ENCODE measurements at places on chromosomes 13 and 19. TPM values are rescaled to one million over a fixed set of nuclear protein-coding genes. Genes with fewer than 3 reads are reported as not detected.
A peak's percentile ranks its signal among the peaks of the same experiment; 100 is the strongest.

IGLON5 gene
- not detected for total RNA-seq

NCR1 gene
- 0.44 TPM for total RNA-seq

TNFAIP8L1 gene
- 8.1 TPM for total RNA-seq

DNA sequence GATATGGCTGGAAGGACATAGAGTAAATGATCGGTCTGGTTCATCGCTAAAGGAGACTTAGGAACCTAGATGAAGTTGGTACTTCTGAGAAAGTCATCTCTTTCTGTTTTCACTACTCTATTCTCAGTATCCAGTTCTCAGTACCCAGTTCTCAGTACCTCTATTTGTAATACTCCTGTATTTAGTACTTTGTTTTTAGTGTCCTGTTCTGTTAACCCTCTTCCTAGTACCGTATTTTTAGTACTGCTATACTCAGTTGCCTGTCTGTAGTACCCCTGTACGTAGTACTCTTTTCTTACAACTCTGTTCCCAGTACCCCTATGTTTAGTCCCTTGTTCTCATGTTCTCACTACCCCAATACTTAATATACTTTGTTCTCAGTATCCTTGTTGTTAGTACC, 1.2 kb downstream of the RFXAP start:
- no peak for ATAC-seq

DNA sequence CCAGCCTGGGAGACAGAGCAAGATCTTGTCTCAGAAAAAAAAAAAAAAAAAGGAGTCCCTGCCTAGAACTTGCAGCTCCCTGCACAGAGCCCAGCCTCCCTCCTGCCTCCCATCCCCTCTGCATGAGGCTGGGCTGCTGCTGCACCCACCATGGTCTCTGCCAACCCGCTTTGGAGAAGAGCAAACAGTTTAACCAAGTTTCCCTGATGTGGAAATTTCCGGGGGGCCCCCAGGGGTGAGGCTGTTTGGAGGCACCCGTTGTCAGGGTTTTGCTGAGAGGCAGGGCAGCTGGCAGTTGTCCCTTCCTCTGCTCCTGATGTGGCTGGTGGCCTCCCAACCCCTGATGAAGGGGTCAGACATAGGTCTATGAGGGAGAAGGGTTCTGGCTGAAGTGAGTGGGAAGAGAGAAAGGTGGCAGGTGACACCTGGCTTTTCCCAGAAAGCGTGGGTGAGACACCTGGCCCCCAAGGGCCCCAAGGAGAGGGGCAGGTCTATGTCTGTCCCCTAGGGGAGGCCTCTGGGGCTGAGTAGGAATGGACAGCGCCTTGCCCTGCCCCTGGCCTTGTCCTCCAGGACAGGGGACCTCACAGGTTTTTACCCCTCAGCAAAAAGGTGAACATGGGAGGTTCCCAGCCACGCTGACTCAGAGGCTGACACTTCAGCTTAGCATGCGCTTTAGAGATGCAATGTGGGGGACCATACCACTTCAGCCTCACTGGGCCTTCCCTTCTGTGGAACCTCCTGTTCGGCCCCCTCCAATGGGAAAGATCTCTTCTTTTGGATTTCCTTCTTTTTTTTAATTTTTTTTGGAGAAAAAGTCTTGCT, 5.5 kb downstream of the LRP3 start:
- ATAC-seq = no peak

- ATAC-seq = no peak
Observed at GRCh38 chr13:99996381-99996973, 14.9 kb downstream of the ZIC2 start.

DNA sequence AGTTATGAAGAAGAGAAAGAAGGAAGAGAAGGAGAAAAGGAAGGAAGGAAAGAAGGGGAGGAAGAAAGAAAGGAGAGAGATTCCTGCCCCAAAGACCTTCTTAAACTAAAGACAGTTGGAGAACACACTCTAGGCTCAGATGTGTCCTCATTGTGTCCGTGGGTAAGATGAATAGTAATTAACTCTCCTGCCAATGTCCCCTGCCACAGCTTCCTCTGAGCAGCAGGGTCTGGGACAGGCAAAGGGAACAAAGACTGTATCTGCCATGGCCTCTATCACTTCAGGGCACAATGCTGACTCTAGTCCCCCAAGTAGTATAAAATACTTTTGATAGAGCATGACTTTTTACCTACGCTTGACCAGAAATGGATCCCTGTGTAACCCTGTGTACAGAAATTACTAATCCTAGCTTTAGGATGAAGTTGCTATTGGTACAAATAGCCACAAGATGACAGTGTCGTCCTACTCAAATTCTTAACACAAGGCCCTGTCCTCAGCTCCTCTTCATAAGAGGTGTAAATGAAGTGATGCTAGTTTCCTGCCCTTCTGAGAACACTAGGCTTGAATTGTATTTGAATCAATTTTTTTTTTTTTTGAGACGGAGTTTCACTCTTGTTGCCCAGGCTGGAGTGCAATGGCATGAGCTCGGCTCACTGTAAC, 186.2 kb upstream of the GPR12 start:
- peak; percentile 60 for ATAC-seq

GRCh38 chr13:86757236-86757978, 913.8 kb upstream of the SLITRK5 start:
- no peak for ATAC-seq

DNA sequence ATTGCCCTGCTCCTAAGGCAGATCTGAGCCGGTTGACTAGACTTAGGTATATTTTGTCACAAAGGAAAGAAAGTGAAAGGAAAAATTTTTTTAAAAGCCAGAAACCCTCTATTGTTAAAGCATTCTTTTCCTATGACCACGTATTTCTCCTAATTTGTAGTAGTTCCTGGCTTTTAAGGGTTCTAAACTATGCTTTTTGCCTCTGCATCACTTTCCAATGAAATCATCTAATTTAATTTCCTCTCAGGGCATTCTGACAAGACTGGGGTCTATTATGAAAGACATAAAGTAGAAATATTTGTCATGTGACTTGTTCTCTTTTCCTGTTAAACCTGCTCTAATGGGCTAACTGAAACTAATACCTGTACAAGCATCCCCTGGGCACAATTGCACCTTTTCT, 233.0 kb upstream of the PRR20A start:
- ATAC-seq = no peak

DNA sequence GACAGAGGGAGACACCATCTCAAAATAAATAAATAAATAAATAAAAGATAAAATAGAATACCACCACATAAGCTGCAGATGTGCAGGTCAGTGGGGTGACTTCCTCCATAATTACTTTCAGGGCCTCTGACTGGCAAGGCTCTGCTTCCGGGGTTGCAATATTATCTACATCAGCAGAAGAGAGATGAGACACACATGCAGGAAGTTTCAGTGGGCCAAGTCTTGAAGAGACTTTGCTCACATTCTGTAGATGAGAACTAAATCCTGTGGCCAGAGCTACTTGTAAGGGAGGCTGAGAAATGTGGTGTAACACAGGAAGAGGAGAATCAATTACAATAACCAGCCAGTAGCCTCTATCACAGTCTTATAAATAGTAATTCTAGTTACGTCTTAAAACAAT, 89.9 kb upstream of the MAB21L1 start:
- ATAC-seq = no peak

DNA sequence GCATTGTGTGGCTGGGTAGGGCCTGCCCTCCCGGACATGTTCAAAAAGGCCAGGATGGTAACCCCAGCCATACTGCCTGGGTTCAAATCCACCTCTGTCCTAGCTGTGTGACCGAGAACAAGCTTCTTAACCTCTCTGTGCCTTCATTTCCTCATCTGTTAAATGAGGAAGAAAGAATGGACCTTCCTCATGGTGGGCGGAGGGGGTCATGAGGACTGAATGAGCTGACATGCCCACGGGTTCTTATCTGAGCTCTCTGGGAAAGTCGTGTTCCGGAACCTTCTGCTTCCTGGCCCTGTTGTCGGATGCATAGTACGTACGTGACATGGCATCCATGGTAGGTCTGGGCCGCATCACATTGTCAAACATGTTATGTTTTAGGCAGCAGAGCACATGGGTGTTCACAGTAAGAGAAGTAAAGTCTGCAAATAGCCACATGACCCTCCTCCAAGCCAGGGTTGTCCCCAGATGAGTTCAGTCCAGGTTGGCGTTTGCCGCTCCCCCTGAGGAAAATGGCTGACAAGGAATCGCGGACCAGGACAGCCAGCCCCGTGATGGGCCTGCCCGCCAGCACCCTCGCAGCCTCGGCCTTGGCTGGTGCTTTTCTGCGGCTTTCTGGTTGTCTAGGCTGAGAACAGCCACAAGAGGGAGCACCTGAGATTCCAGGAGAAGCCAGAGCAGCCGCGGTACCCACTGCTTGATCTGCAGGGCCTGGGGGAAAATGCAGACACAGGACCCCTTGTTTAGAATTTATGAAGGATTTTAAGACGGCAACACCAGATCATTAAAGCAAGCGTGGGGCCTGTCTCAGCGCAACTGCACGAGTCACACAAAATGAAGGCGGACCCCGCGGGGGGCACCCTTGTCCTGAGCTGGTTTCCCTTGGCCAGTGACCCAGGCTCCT, 2.4 kb upstream of the NTN5 start:
- peak; percentile 34 for ATAC-seq

- no peak for ATAC-seq
Observed at GRCh38 chr19:29681422-29682235, 16.4 kb downstream of the PLEKHF1 start.

- no peak for ATAC-seq
Observed at GRCh38 chr13:52374873-52375411, 31.0 kb downstream of the THSD1 start.

GRCh38 chr13:110774051-110774450, 60.6 kb downstream of the ING1 start:
- no peak for ATAC-seq

DNA sequence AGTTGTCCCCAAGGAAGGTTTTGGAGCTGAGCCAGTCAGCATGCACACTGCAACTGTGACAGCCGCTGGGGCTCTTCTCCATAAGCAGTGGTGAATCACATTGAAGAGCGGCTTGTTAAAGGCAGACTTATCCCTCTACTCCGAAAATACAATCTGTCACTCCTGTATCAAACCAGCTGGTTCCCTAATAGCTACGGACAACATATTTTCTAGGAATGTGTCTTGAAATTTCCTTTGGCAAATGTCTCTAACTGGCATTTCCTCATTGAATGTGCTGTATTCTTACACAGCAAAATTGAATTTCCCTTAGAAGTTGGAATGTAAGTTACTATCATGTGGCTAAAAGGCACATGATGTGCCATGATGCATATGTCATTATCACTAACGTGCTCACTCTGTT, 104.0 kb upstream of the GPR12 start:
- ATAC-seq = no peak

- ATAC-seq = no peak
Observed at GRCh38 chr13:59464926-59465325, 698.8 kb downstream of the DIAPH3 start.

DNA sequence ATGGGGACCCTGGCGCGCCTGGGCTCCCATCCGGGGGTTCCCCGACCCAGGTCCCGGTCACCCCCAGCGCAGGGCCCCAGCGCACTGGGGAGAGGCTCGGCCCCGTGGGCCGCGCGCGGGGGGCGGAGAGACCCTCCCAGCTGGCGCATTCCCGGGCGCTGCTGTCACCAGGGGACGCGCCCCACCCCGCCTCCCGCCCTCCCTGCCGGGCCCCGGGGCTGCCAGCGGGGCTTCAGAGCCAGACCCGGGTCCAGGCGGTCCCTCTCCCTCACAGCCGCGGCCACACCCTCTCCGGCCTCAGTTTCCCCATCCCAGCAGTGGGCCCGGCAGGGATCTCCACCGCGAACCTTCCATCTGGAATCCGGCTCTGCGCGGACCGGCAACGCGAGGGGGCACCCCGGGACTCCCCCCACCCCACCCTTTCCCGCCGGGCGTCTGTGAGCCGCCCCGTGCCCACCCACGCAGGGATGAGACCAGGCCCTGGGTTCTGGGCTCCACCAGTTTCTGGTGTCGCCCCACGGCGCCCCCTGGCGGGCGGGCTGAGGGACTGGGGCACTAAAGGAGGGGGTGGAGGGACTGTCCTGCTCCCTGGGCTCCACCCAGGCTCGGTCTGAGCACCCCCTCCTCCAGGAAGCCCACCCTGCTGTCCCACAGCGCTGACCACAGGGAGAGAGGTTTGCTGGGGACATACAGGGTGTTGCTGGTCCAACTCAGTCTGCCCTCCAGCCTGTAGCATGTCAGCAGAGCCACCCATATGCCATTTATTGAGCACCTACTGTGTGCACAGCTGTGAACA, 878 bp upstream of the ADAMTSL5 start:
- ATAC-seq = peak; percentile 53

DNA sequence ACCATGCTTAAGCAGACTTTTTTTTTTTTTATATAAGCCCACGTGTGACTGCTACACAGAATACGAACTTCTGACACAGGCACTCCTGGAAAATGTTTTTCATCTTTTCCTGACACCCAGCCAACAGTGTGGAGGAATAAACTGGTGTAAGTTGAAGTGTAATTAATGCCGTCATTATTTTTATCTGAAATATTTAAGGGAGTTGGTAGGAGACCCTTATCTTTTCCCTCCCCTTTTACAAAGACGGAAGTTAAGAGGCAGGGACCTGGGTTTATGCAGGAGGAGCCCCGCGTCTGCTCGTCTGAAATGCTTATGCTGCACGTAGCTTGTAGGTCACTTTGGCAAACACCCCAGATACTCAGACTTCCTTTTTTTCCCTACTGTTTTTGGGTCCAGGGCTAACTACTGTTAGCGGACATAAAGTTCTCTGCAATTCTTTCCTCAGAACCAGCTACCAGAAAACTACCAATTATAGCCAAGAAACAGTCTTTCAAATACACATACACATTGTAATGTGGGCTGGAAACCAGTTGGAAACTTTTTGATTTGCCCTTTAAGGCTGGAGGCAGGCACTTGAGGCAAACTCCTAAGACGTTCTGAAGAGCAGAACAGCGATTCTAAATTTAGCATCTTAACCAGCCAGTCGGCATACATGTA, 50.8 kb downstream of the EFNB2 start:
- no peak for ATAC-seq

DNA sequence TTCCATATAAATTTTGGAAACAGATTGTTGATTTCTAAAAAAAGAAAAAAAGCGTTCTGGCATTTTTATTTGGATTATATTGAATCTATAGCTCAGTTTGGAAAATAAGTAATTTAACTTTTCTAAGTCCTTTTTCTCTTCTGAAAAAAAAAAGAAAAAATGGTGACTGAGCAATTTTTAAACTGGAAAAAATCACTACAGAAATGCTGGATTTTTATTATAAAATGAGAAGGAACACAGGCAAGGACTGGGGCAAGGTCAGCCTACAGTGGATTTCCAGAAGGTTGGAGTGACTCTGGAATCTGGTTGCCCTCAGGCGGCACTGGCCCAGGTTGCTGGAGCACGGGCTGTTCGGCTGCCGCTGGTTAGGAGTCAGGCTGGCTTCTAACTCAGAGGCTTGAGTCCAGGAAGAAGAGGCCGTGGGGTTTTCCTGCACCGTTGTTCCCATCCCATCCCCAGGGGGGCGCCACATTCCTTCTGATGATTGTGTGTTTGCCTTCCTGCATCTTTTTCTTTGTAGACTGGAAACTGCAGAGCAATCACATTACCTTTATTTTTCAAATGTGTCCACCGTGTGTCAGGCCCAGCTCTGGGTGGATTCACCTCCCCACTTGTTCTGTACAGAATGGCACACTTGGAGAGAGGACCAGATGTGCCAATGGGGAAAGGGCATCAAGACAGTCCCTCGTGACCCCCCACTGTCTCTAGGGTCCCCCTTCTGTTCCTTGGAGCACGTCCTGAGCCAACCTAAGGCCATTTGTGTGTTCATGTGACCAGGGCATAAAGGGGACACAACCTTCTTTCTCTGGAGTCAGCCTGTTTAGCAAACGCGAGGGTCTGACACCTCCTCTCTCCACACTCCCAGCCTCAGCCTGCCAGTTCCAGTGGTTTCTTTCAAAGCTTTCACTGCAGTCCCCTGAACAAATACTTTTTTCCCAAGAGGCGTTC, 44.5 kb upstream of the GTF3A start:
- peak; percentile 67 for ATAC-seq

All from esophagus mucosa (tissue), 1 donor.